ENCODE measurements at places on chromosomes 16 and 17.

DNA sequence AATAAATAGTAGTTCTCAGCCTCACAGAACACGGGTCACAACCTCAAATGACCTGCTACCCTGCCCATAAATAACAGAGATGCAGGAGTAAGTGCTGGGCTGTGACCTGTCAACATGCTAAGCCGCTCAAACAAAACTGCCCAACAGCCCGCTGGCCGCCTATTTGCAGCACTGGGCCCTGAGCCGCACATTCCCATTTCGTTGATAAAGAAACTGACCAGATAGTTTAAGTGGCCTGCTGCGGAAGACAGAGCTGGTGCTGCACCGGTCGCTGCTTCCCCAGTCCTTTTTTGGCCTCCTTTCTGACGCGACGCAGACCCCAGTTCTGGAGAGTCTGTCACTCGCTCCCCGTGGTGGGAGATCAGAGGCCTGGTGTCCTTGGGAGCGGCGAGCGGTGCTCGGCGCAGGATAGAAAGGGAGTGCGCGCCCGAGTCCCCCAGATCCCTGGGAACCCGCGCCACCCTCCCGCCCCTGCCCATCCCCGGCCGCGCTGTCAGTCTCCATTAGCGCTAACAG, 349 bp upstream of the SLC6A2 start:
- no peak for DNase-seq

DNA sequence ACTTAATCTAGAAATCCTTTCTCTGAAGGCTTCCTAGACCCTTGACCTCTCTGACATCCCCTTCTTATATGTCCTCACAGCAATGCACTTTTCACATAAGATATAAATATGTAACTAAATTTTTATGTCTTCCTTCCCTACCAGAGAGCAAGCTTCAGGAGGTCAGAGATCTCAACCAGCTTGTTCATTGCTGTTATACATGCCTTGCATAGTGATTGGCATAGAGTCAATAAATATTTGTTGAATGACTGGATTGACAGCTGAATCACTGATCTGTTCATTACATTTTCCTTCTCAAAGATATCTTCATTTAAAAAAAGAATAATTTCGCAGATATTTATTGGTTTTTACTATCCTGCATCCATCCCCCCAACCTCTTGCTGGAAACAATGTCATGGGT, 29.5 kb downstream of the HYDIN start:
- no peak for DNase-seq

GRCh38 chr17:53058031-53058430, 764.7 kb upstream of the KIF2B start:
- DNase-seq, result no peak

- DNase-seq, result no peak
Measured at GRCh38 chr17:43135454-43135819, 10.3 kb upstream of the BRCA1 start.

DNA sequence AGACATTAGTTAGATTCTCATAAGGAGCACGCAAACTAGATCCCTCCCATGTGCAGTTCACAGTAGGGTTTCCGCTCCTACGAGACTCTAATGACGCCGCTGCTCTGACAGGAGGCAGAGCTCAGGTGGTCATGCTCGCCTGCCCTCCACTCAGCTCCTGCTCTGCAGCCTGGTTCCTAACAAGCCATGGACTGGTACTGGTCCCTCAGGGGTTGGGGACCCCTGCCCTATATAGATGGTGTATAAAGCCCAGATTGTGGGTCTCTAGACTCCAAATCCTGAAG, 52.1 kb upstream of the LYRM9 start:
- DNase-seq, result no peak

DNA sequence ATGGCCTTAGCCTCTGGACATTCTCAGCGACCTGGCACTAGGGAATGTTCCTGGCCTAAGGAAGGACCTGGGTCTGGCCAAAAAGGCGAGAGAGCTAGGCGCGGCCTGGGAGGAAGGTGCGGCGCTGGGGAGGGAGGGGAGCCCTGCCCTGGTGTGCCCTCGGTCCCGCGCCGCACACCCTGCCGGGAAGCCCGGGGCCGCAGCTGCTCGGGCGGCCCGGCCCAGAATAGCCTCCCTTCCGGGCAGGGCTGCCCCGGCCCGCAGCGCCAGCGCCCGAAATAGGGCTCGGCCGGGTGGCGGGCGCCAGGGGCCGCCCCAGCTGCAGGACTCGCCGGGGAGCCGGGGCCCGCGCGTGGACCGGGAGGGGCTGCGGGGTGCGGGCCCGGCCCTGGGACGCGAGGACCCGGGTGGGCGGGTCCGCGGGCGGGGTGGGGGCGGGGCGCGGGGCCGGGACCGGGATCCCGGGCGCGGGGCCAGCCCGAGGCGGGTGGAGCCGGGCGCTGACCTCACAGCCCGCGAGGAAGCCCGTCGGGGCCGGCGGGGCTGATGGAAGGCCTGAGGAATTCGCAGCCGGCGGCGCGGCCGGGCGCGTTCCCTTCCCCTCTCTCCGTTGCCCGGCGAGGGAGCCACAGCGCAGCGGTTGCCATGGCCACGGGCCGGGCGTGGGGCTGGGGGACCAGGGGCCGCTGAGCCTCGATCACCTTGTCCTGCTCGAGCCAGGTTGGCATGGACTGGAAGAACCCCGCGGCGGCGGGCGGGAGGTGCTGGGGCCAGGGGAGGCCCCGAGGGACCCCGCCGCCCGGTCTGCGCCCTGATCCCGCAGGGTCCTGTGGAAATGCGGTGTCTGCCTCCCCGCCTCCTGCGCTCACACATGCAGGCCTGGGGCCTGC, 18.1 kb downstream of the SOCS3 start:
- DNase-seq, result no peak

DNA sequence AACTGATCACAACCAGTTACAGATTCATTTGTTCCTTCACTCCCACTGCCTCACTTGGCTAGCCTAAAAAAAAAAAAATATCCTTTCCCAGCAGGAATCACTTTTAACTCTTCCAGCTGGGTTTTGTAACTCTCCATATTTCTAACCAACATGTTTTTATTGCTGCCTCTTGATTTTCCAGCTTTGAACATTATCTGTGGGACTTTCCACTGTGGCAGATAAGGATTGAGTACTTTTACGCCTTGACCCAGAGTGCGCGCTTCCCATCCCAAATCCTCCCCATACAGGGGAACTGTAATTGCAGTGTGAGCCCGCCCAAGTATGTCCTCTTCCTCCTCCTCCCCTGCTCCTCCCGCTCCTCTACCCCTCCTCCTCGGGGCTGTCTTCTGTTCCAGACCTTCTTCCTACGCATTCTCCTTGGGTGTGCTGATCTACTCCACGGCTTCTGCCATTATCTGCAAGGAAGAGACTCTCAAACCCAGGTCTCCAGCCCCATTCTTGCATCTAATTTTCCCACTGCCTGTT, 43.4 kb downstream of the CYB5D2 start:
- DNase-seq, result no peak

DNA sequence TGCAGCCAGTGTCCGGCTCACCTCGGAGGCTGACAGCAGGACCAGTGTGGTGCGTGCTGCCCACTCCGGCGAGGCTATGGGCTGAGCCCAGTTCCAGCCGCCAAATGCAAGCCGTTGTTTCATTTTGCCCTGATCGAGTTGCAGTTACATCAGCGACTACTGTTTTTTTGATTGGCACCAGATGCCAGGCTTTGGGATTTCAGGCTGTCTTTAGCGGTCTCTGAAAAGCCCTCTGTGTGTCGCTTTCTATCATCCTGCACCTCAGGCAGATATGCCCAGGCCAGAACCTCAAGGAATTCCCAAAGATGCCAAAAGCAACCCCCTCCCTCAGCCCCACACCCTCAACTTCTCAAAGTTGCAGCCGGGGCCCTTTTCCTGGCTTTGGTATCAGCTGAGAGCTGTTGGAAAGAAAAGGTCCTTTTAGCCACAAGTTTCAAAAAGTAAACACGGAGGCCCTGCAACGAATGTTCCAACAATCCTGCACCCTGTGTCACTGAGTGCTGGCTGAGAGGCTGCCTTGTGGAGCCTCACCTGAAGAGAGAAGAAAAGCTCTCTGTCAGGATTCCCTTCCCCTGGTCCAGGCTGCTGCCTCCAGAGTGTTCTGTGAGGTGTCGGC, 58.9 kb downstream of the WWP2 start:
- no peak for DNase-seq

- DNase-seq, result no peak
Measured at GRCh38 chr17:72972263-72972951, 120.1 kb downstream of the SLC39A11 start.

GRCh38 chr17:32558326-32558955, 71.6 kb downstream of the CDK5R1 start:
- DNase-seq, result no peak

GRCh38 chr16:17590711-17591654, 120.2 kb upstream of the XYLT1 start:
- no peak for DNase-seq

DNA sequence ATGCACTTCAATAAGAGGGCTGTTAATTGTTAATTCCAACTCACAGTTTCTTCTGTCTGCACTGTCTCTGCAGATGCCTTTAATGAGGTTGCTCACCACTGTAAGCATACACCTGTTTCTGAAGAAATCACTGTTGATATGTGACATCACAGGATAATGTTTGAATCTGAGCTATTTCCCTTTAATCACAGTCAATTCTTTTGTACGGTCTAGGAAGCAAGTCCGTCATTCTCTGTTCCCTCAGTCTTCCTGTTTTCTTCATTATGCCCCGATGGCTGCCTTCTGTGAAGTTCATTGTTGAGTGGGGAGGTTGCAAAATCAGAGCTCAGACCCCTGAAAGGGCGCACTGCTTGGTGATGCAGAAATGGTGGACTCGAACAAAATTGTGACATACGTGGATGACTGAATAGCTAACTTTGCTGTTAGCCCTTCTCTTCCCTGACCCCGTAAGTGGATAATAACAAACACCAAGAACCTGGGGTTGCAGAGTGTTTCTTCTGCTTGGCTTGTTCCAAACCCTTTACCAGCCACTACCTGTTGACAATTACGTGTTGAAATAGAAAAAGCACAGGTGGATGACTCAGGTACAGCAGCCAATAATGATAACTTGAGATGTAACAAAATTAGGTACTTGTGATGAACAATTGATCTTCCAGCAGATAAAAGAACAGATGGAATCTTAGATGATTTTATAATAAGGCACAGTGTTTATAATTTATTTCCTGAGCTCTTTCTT, 71.9 kb upstream of the AXIN2 start:
- no peak for DNase-seq

DNA sequence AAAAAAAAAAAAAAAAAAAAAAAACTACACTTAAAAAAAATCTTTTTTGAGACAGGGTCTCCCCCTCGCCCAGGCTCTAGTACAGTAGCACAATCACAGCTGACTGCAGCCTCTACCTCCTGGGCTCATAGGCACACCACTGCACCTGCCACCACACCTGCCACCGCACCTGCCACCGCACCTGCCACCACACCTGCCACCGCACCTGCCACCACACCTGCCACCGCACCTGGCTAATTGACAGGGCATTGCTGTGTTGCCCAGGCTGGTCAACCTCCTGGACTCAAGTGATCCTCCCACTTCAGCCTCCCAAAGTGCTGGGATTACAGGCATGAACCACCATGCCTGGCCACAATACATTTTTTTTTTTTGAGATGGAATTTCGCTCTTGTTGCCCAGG, 17.6 kb upstream of the WDR45B start:
- no peak for DNase-seq

DNA sequence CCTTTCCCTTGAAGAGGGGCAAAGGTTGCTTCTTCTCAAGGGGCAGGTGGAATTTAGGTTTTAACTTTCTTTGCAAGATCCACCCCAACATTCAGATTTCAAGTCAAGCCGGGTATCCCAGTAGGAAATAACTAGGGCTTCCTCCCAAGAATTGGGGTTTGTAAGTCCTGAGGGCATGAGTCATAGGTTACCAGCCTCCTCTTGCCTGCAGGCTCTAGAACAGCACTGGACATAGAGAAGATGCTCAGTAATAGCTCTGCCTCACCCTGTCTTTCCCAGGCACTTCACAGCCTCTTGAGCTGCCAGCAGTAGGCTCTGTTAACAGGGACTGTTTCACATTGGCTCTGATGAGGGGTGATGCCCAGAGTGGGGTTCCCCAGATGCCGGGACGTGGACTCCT, 35.8 kb upstream of the ZFP90 start:
- DNase-seq, result no peak

DNA sequence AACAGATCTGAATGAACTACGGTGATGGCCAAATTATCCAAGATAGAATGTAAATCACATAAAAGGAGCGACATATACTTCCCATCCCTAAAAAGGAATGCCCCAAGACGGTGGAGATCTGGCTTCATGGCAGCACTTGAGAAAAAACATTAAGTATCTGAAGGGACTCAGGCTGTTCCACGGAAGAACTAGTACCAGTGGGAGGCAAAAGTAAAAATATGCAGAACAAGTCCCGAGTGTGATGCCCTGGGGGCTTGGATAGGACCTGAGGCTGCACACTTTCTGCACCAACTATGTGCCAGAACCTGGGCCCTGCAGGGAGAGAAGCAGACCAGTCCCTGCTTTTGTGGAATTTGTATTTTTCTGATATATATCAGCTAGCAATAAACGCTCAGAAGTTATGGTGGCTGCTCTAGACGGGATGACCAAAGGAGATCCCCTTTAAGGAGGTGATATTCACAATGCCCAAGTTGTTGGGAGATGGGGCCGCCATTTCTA, 539 bp upstream of the CKLF start:
- no peak for DNase-seq

Data from stimulated activated CD8-positive, alpha-beta memory T cell treated with anti-CD3 and anti-CD28 coated beads, Interleukin-7, amount 100 ng/mL, for 1 hour (primary cell).